Glomerular endothelial cell (primary cell): ENCODE measurements at places on chromosomes 1 and 21. TPM values are rescaled to one million over a fixed set of nuclear protein-coding genes. Genes with fewer than 3 reads are reported as not detected.

Gene MATN1
- total RNA-seq = not detected in 2 replicates

Gene CEP85
- total RNA-seq = 7.4 and 7.9 TPM in 2 replicates

Gene FAM72A
- 3.9 and 5.3 TPM in 2 replicates for total RNA-seq

Gene SPRR1B
- total RNA-seq = not detected in 2 replicates

Gene ASB17
- total RNA-seq = not detected in 2 replicates

Gene PRRX1
- total RNA-seq = 0.19 and 0.93 TPM in 2 replicates

Gene LINGO4
- total RNA-seq = not detected in 2 replicates

Gene SHISA4
- 23.6 and 35.2 TPM in 2 replicates for total RNA-seq

Gene HUNK
- total RNA-seq = 0.10 TPM in 1 of 2 replicates, not detected in the other

Gene TNFRSF18
- total RNA-seq = 0.58 TPM in 1 of 2 replicates, not detected in the other

Gene NMNAT1
- 6.6 and 8.9 TPM in 2 replicates for total RNA-seq

Gene BACH1
- total RNA-seq = 17.1 and 21.5 TPM in 2 replicates

Gene SYT2
- not detected in 2 replicates for total RNA-seq

Gene PPP1R8
- 32.7 and 40.7 TPM in 2 replicates for total RNA-seq

Gene PLEKHG5
- total RNA-seq = 44.9 and 63.7 TPM in 2 replicates

Gene CADM3
- total RNA-seq = 0.76 TPM in 1 of 2 replicates, not detected in the other

Gene SRM
- 76.9 and 139 TPM in 2 replicates for total RNA-seq

Gene OR2L8
- total RNA-seq = not detected in 2 replicates

Gene FALEC
- total RNA-seq = not detected in 2 replicates

Gene ARHGEF16
- total RNA-seq = 1.5 TPM in 2 replicates

Gene FCRL4
- not detected in 2 replicates for total RNA-seq

Gene S100A1
- total RNA-seq = not detected in 2 replicates

Gene RPRD2
- total RNA-seq = 12.6 and 17.6 TPM in 2 replicates

Gene TBX19
- total RNA-seq = 1.1 and 1.2 TPM in 2 replicates

Gene SHE
- total RNA-seq = 47.3 and 52.3 TPM in 2 replicates

Gene LRRC71
- total RNA-seq = 0.12 TPM in 1 of 2 replicates, not detected in the other

Gene PPFIA4
- total RNA-seq = 0.29 and 6.8 TPM in 2 replicates

Gene CDC42
- 349 and 429 TPM in 2 replicates for total RNA-seq

Gene SPATA45
- not detected in 2 replicates for total RNA-seq

Gene APCS
- total RNA-seq = not detected in 2 replicates

Gene DPM3
- total RNA-seq = 41.0 and 45.0 TPM in 2 replicates

Gene CRNN
- not detected in 2 replicates for total RNA-seq

Gene MYOM3
- total RNA-seq = 0.15 and 0.23 TPM in 2 replicates

Gene TMEM167B
- 10.8 and 16.9 TPM in 2 replicates for total RNA-seq

Gene LCE1D
- total RNA-seq = not detected in 2 replicates

Gene DDR2
- 3.3 and 5.8 TPM in 2 replicates for total RNA-seq

Gene KRTAP19-3
- not detected in 2 replicates for total RNA-seq

Gene CFAP126
- not detected in 2 replicates for total RNA-seq

Gene SPATA46
- not detected in 2 replicates for total RNA-seq

Gene JAM2
- total RNA-seq = 8.0 and 8.5 TPM in 2 replicates

Gene NGF
- 0.93 TPM in 1 of 2 replicates, not detected in the other for total RNA-seq

Gene CLCA1
- total RNA-seq = not detected in 2 replicates

Gene CSTB
- total RNA-seq = 33.0 and 55.5 TPM in 2 replicates

Gene SELENBP1
- 0.93 and 1.2 TPM in 2 replicates for total RNA-seq

Gene CSMD2
- 0.12 and 0.15 TPM in 2 replicates for total RNA-seq

Gene ADCY10
- total RNA-seq = 0.06 TPM in 1 of 2 replicates, not detected in the other

Gene REN
- total RNA-seq = 0.10 and 0.29 TPM in 2 replicates

Gene OLIG1
- not detected in 2 replicates for total RNA-seq

Gene NEXN
- total RNA-seq = 3.9 and 7.9 TPM in 2 replicates

Gene EFNA1
- total RNA-seq = 77.9 and 195 TPM in 2 replicates

Gene HMCN1
- 1.3 and 9.2 TPM in 2 replicates for total RNA-seq

Gene KRTAP6-1
- total RNA-seq = not detected in 2 replicates

Gene FCRLA
- 0.92 TPM in 1 of 2 replicates, not detected in the other for total RNA-seq
